ENCODE measurements at places on chromosomes 2 and 18.

- DNase-seq, result no peak
Measured at GRCh38 chr18:36354989-36355388, 57.5 kb downstream of the FHOD3 start.

- no peak for DNase-seq
Measured at GRCh38 chr2:25711675-25712354, 38.4 kb upstream of the DTNB start.

DNA sequence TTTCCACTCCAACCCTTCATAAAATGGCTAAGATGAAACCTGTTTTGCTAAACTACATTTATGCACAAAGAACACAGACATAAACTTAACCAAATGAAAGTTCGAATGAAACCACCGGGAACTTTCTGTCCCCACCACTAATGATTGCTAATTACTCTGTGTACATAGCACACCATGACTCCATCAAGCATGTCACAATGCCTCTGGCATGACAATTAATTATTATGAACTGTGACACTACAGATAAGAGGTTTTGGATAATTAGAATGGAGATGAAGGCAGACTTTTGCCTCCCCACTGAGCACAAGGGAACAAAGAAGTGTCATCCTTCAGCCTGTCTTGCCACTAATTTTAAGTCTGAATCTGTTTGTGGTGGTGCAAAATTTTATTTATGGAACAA is 1.5 kb downstream of the DAPL1 start:
- no peak for DNase-seq

DNA sequence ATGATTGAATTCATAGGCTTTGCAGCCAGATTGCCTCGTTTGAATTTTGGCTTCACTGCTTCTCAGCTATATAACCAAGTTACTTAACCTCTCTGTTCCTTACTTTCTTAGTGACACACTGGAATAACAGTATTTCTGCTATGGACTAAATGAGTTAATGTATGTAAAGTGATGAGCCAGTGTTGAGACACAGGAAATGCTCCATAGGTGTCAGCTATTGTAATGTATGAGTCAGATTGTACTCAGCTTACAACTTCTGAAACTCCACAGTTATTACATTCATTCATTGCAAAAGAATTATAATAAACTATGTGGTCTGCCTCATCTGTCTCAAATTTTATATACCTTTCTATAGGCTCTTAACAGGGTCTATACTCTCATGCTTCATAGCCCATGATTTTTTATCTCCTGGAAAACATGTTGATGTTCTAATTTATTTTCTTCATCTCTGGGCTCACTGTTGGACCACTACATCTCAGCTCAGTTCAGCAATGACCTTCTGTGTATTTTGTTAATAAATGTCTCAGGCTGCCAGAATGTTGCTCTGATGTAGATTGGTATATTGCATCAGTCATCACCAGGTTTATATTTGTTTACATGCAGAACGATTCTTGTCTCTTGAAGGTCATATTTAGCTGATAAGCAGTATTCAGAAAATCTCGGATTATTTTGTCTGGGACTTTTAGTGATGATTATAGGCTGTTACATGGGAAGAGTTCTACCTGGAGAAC is 76.2 kb downstream of the MAP3K20 start:
- no peak for DNase-seq

DNA sequence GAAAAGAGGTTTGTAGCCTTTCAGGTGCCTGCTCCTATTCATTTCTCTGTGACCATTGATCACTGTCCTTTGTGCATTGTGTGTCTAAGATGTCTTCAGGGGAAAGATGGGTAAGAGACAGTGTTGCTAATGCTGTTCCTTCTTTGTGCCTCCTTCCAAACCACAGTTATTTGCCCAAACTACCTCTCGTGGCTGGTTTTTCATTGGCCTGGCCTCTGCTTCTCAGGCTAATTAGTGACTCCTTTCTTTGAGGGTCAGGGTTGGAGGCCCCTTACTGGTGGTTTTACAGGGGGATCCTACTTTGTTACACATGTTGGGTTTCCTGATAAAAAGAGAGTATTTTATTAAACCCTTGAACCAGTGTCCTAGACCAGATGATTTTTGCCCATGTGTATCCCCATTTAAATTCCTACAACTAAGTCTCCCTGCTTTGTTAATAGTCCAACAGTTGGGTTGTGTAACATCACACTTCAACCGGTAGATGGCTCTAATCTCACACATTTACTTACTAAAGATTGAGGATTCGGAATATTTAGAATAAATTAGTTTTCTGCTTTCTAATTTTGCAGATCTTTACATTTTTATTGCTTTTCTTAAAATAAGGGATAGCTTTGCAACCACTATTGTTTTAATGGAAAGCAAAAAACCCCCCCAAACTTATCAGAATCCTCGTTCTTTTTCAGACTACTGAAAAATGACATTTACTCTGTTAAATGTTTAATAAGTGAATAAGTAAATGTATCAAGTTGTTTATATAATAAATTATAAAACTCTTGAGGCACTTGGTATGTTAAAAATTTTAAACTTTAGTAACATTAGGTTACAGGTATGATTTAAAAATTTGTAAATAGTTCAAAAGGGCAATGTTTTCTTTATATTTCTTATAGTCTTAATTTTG is 2.4 kb downstream of the MARS2 start:
- DNase-seq, result no peak

DNA sequence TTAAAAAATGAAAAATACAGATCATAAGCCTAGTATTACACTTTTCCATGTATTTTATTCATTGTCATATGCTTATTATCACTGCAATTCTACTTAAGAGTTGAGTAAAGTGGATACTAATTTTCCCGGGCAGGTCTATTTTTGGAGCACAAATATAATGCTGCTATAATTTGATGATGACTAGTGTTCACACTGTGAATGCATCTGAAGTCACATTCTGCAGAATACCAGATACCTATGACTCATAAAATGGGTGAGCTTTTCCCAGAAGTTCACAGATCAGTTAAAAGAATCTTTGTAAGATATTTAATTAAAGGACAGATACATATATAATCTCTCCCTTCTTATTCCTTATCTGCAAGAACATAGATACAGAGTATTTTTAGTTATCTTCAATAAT is 79.8 kb upstream of the MC4R start:
- no peak for DNase-seq

GRCh38 chr2:226742347-226742746 is 57.3 kb downstream of the IRS1 start:
- no peak for DNase-seq

GRCh38 chr2:59366288-59366687 is 1125.2 kb upstream of the FANCL start:
- DNase-seq, result no peak

- DNase-seq, result no peak
Measured at GRCh38 chr18:55078303-55078932, 119.2 kb upstream of the CCDC68 start.

DNA sequence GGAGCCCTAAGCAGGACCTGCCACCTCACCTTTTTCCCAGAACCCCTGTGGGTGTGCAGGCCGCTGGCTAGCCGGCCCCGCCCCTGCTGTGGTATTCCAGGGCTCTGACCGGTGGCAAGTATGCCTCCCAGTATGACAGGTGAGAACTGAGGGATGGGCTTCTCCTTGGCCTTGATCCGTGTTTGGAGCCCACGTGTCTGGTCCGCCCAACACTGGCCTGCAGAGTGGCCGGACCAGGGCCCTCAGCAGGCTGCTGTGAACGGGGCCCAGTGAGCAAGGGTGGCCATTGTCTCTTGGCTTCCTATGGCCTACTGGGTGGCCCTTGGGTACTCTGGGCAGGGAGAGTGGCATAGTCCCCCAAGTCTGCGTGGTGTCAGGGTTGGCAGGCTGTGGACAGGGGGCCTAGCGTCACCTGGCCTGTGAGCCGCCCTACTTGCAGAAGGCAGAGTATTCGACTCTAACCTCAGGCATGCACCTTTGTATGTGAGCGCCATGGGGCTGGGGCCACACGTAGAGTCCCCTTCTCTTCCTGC is 1.8 kb downstream of the RNPEPL1 start:
- DNase-seq, result no peak

DNA sequence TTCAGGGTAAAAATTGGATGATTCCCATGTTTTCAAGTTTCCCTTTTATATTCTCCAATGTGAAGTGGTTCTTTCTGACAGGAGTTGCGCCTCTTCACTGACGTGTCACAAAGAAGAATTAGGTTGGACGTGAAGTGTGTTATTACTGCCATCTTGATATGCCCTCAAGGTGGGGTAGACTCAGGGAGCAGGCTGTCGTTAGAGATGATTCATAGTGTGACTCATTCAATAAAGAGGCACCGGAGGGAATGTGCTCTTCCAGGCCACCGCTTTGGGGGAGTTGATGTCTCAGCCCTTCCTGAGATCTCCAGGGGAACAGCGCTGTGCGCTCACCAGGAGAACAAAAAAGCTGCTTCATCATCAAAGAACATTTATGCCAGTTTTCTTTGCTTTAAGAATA is 3.6 kb upstream of the DGKD start:
- no peak for DNase-seq

DNA sequence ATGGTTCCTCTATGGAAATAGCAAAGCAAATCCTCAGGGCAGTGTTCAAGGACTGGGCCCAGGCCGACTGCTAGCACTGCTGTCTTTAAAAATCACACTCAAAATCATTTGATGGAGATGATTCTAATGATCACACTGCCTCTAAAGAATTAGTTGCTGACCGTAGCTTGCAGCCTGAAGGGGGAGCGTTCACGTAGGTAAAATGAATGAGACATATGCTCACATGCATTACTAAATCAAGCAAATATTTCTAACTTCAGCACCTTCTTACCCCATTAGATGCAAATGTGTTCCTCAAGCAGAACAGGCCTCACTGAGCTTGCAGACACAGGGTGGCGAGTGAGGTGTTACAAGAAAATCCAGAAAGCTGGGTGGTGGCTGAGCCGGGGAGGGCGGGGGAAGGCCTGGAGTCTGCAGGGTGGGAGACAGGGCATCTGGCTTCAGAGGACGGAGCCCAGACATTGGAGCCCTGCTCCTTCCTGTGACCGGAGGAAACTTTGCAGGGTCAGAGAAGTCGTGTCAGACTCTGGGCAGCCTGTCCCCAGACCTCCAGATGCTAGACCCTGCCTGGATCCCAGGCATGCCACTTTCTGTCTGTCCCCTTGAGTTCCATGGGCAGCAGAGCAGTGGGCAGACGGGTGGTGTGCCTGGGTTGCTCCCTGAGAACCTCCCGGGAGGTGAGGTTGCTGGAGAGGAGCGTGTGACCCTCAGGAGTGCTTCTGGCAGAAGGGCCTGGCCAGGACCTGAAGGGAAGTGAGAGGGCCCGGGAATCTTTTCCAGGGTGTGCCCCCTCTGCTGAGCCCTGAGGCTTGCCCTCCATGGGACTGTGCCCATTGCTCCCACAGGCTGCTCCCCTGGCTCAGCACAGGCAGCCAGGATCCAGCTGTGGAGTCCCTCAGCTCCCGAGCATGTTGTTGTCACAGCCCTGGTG is 7.1 kb upstream of the NPPC start:
- no peak for DNase-seq

- no peak for DNase-seq
Measured at GRCh38 chr2:142088058-142088568, 42.7 kb downstream of the LRP1B start.

DNA sequence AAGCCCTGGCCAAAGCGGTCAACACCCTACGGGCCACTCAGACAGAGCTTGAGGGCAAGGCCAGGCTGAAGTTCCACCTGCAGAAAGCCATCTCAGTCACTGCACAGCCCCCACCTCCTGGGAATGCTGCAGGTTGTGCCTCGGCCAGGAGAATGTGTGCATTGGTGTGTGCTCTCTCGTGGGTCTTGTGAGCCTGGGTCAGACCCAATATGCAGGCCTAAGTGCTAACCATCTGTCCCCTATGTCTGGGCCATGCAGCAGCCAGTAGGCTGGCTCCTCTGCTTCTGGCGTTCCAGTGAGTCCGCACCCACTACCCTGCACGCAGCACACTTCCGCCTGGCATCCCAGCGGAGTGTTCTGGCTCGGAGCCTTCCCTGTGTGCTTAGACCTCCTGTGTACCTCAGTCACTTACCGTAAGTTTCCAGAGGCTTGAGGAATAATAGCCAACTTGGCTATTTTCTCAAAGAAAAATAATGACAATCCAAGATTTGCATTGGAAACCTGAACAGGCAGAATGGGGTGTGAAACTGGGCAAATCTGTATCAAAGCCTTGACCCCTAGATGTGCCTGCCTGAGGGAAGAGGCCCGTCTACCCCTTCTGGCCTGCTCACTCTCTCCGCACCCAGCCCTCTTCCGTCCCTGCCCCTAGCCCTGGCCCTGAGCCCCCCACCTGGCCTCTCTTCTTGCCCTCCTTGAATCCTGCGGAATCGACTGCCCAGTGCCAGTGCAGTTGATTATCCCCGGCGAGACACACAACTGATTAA is 7.2 kb downstream of the SIX3 start:
- no peak for DNase-seq

- no peak for DNase-seq
Measured at GRCh38 chr2:48473271-48473670, 56.7 kb upstream of the STON1 start.
